ENCODE measurements at places on chromosomes 5 and 9. TPM values are rescaled to one million over a fixed set of nuclear protein-coding genes. Genes with fewer than 3 reads are reported as not detected.

DNA sequence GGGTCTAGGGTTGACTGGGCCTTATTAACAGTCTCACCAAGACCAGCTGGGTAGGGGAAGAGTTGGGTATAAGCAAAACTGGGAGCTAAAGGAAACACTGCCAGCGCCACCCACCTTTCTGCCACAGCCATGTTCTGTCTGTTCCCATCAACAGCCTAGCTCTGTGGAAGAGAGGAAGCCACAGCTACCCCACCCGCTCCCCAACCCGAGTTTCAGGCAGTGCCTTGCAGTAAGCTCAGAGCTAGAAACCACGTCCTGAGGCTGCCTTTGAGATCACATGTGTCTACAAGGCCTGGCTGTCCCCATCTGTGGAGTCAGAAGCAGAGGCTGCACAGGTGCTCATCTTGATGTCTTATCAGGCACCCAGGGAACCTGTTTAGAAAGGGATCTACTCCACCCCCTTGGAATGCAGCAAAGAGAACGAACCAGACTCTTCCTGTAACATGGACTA, 15.3 kb downstream of the HNRNPH1 start:
- DNase-seq = no peak

DNA sequence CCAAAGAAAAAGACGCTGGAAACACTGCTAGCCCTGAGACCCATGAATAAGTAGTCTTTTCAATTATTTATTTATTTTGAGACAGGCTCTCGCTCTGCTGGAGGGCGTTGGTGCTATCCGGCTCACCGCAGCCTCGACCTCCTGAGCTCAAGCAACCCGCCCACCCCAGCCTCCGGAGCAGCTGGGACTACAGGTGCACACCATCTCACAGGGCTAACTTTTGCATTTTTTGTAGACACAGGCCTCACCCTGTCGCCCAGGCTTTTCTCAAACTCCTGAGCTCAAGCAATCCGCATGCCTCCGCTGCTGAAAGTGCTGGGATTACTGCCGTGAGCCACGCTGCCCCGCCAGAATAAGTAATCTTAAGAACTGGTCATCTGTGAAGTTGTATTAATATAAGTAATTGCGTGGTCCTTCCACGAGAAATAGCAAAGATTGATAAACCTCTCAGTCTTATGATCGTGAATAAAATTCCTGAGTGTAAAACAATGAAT, 1.6 kb downstream of the ANXA2R start:
- peak; percentile 64 for DNase-seq

- no peak for DNase-seq
Observed at GRCh38 chr5:96968614-96969013, 32.7 kb downstream of the LNPEP start.

DNA sequence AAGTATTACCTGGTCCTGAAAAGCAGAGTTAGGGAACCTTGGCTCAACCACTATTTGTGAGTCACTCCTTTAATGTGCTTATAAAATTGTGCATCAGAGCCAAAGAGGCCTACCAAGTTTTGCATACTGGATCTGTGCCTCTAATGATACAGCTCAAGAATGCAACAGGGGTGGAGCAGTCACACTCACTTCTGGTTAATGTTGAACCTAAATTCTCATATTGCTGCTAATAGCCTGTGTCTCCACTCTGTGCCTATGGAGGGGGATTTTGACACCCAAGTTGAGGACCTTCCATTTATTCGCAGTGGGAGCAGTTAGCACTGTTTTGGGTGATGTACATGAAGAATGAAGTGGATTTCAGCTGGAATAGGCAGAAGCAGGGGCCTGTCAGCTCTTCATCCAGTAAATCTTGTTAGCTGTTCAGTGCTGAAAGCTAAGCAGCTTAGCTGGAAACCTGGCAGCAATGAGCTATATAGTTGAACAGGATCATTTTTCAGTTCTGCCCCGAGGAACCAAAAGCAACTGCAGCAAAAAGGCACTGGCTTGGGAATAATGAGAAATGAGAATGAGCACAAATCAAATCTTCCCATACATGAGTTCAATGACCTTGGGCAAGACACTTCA, 9.7 kb downstream of the SH3TC2 start:
- DNase-seq = peak; percentile 99

- peak; percentile 85 for DNase-seq
Observed at GRCh38 chr5:93151121-93151520, 429.9 kb downstream of the NR2F1-AS1 start.

DNA sequence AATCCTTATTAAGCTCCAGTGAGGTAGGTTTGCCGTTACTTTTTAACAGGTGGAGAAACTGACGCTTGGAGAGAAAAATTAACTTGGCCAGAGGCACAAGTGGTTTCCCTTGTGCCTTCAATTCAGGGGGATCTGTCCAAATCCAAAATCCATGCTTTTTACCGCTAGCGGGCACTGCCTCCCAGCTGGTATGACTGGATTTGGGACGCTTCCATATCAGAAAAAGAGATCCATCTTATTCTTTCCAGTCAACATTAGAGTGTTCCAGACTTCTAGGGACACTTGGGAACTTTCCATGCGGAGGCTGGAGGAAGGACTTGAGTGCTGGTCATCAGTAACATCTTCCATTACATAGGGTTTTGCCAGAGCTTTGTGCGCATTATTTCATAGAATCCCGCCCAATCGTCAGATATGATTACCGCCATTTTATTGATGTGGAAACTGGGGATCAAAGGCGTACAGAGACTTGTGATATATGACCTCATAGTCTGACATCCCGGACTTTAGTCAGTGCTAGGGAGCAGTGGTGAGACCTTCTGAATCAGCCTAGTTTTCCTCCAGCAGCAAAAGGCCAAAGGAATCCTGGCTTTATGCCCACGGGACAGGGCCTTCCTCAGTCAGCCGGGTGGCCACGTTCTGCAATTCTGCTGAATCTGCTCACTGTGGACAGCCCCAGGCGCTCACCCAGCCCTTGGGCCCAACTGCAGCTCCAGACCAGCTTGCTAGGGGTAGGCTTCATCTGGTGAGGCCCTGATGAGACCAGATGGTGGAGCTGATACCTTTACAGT, 1.1 kb upstream of the GNPDA1 start:
- peak; percentile 49 for DNase-seq

DNA sequence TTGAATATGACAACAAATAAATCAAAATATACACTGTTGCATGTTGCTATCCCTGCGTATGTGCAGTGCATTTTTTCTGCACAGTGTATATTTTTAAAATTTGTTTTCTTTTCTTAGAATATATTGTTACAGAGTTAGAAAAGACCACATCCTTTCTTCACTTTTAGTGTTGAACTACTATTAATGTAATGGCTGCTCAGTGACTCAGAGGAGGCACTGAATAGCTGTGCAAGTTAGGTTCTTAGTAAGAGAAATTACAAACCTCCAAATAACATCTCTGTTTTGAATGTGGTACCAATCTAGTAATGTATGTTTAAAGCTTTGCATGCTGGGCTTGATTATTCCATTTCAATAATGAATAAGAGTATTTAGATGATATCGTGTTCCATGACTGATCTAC, 208.9 kb upstream of the PRR16 start:
- DNase-seq = no peak

- DNase-seq = peak; percentile 54
Observed at GRCh38 chr5:115324021-115324420, 27.6 kb upstream of the CCDC112 start.

GRCh38 chr5:116382032-116382873, 192.4 kb downstream of the SEMA6A start:
- no peak for DNase-seq

DNA sequence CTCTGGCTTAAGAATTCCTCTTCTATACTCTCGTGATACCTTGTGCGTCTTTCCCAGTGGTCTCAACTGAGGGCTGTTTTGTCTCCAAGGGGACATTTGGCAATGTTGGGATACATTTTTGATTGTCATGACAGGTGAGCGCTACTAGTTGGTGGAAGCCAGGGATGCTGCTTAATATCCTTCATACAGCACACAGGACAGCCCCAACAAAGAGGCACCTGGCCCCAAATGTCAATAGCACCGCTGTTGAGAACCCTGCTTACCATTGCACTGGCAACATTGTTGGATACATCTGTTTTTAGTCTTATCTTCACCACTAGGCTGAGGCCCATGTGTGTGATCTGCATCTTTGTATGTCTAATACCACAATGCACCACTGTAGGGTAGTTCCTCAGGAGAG, 114.1 kb downstream of the C9orf152 start:
- no peak for DNase-seq

DNA sequence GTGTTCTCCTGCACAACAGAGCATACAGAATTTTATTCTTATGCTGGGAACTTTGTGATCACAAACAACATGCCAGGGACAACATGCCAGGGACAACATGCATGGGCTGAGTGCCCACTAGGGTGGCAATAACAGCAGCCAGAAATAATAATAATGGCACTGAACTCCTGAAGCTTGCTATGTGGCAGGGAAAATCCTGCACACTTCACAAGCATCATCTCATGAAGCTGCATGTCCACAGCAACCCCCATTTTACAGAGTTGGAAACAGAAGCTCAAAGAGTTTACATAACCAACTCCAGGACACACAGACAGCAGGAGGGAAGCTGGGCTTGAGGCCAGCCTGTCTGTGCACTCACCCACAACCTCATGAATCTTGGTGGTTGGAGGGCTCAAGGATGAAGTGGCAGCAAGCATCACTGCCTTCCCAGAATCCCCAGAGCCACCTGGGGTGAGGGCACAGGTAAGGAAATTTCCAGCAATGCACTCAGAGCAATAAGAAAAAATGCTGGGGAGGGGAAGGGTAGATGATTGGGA, 111.4 kb downstream of the GABBR2 start:
- no peak for DNase-seq

GRCh38 chr5:105836268-105836667, 1834.5 kb downstream of the EFNA5 start:
- DNase-seq = no peak

DNA sequence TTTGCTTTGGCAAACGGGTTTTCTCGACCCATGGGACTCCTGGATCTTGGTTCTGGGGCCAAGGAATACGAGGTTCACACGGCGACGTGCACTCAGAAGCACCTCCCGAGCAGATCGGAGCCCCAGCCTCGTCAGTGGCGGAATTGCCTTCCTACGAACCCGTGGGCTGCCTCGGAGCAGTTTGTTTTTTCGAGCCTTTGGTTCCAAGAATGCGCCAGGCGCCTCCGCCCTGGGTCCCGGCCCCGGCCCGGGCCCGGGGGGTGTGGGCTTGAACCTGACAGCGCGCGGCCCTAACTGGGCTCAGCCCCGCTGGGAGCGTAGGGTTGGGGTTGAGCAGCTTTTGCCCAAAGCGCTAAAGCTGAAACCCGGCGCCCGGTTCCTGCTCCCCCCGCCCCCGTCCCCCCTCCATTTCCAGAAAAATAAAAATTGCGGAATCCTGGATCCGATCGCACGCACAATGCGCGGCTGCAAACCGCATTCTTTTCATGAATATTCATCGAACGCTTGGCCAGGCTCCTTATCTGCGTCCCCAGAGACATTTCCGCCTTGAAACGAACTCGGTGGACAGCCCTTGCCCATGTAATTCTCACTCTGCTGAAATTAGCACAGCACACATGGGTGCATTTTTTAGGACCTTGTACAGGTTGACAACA, 1.0 kb downstream of the BASP1 start:
- peak; percentile 63 for DNase-seq

DNA sequence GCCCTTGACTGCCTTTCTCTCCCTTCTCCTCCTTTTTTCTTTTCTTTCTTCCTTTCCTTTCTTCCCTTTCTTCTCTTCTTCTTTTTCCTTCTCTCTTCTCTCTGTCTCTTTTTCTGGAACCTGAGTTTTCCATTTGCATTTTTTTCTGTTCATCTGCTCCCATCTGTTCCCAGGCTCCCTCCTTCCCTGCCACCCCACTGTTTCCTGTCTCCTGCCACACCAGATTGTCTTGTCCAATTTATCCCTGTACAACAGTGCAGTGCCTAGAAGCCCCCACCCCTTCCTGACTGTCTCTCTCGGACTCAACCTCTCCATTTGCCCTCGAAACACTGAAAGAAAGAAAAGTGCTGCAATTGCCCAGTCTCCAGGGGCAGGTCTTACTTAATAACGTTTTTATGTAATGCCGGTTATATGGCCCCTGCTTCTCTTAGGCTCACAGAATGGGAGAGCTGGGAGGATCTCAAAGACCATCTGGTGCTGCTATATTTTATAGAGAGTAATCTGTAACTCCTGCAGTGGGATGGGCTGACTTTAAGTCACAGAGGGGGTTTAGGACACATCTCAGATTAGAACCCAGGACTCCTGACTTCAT, 101.4 kb downstream of the RALGPS1 start:
- no peak for DNase-seq

DNA sequence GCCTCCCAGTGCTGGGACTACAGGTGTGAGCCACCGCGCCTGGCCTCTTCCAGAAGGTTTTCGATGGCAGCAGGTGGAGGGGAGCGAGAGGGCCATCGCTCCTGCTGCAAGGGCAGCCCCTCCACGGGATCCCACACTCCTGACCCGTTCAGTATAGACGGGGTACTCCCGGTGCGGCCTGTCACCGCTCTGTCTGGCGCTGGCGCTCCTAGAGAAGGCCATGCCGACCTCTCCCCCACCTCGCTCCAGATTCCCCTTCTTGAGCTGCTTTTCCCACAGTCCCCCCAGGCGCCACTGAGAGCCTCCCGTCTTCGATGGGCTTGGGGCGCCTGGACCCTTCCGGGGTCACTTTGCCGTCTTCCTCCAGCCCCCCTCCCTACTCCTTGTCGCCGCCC, 4.3 kb upstream of the SQSTM1 start:
- DNase-seq = no peak

- no peak for DNase-seq
Observed at GRCh38 chr5:143200781-143201398, 202.6 kb downstream of the NR3C1 start.

DNA sequence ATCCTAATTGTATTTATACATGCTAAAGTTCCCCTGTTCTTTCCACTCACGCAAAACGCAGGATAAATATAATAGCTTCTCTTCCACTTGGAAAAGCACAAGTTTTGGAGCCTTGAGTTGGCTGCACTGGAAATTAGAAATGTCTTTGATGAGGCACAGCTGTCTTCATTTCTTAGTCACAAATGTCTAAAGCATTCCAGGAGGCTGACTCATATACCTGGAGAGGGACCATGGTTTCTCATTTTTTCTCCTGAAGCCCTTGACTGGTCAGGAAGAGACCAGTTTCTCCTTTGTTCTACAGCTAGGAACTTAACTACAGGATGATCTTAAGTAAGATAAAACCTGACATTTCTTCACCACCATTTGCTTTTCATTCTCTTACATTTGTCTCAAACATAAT, 16.2 kb downstream of the MTX3 start:
- DNase-seq = peak; percentile 83

GRCh38 chr5:17316970-17317459, 99.6 kb downstream of the BASP1 start:
- peak; percentile 86 for DNase-seq

GRCh38 chr9:133151601-133152525, 11.9 kb downstream of the GBGT1 start:
- DNase-seq = no peak

The GABRA6 gene
- not detected for total RNA-seq

The GFI1B gene
- total RNA-seq = not detected

The PAPPA gene
- not detected for total RNA-seq

The TBC1D13 gene
- total RNA-seq = 15.0 TPM

The STING1 gene
- 6.5 TPM for total RNA-seq

The TEX48 gene
- total RNA-seq = not detected

The PTPRD gene
- total RNA-seq = 0.63 TPM

The GRXCR2 gene
- not detected for total RNA-seq

The QRFP gene
- not detected for total RNA-seq

The SLC1A3 gene
- 24.7 TPM for total RNA-seq

The NFX1 gene
- total RNA-seq = 12.5 TPM

The NXNL2 gene
- 0.66 TPM for total RNA-seq

The GPR151 gene
- not detected for total RNA-seq

The SLC34A1 gene
- total RNA-seq = 0.07 TPM
